Right ventricle myocardium inferior (tissue), 1 donor: ENCODE measurements at places on chromosomes 2 and 18.

GRCh38 chr18:58267493-58267892 lies 223.5 kb downstream of the NEDD4L start:
- DNase-seq: no peak

GRCh38 chr2:64624108-64624610 lies 29.6 kb downstream of the SERTAD2 start:
- DNase-seq: no peak

- no peak for DNase-seq
Observed at GRCh38 chr2:8412082-8412481, 269.8 kb upstream of the ID2 start.

DNA sequence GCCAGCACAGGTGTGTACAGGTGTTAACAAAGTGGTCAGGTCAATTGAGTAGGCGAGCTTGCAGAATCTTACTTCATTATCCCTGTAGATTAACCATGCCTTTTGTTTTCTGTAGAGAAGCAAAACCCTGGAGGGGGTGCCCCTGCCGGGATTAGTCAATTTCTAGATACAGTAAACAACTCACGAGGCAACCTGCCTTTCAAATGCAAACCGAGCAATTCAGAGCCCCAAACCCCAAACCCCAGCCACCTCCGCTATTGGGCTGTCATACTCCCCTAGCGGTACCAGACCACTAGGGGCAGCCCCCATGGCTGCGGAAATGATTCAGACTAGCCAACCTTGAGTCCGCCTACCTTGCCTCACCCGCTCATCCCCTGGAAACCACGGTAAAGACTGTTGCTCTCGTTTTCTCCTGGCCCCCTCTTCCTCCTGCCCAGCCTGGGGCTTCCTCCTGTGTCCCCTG lies 61.4 kb upstream of the KIF5C start:
- DNase-seq: no peak
